ENCODE measurements at places on chromosomes 2 and 18.
A peak's percentile ranks its signal among the peaks of the same experiment; 100 is the strongest.

- DNase-seq: no peak
Measured at GRCh38 chr2:213172641-213173040, 21.2 kb upstream of the IKZF2 start.

- DNase-seq: no peak
Measured at GRCh38 chr2:11387100-11387390, 42.6 kb upstream of the ROCK2 start.

DNA sequence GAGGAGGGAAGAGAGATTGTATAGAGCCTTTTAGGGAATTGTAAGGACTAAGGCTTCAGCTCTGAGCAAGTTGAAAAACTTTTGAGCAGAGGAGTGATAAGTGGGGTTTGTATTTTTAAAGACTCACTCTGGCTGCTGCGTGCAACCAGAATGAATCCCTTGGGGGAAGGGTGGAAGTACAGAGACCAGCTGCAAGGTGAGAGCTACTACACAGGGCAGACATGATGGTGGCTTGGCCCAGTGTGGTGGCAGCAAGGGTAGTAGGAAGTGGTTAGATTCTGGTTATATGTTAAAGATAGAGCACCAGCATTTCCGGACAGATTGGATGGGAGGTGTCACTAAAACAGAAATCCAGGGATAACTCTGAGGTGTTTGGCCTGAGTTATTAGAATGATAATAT is 10.1 kb upstream of the SESTD1 start:
- no peak for DNase-seq

DNA sequence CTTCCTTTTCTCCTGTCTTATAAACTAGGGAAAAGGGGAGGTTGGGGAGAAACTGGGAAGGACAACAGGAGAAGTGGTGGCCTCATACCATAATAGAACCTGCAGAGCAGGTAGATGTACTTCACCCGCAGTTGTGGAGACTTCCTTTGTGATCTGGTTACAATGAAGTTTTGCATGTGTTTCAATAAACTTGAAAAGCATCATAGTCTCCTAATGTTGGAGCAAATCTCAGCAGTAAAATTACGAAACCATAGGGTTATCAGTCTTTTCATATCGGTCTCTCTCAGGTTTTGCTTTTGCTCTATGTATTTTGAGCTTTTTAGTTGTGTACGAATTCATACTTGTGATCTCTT is 30.5 kb downstream of the ANO7 start:
- DNase-seq: no peak

- DNase-seq: no peak
Measured at GRCh38 chr2:34785206-34785785, 1186.2 kb upstream of the FAM98A start.

GRCh38 chr18:32425466-32425865 is 45.2 kb downstream of the GAREM1 start:
- no peak for DNase-seq

GRCh38 chr2:129713337-129713736 is 266.1 kb upstream of the RAB6C start:
- DNase-seq: no peak

DNA sequence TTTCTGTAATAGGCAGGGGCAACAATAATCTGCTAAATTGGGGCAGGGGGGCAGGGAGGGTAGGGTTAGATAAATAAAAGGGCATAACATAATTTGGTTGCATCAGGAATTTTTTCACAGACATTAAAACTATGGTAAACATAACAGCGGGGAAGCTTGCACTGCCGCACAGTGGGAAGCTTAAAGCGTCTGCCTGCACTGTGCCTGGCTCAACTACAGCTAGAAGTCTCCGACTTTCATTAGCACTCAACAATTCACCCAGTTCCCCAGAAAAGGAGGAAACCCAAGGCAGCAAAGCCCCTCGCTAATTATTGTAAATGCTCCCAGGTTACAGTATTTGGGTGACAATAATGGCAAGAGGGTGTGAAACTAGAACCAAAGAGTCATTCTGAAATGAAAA is 562.9 kb downstream of the ARHGAP15 start:
- no peak for DNase-seq

GRCh38 chr18:3603421-3604234 is 153.7 kb downstream of the TGIF1 start:
- DNase-seq: no peak

DNA sequence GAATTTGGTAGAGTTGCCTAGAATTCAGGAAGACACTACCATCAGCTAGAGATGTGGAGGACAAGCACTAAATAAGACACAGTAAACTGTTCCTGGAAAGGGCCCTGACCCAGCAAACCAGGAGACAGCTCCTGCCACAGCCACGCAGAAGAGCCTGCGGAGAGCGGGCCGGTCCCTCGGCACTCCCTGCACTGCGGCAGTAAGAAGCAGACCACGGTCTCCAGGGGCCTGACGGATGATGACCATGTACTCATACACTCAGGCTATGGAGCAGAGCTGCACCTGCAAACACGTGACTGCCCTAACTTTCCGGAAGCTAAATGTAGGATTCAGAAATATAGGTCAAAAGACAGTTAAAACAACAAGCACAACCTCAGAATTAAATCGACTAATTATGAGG is 72.9 kb downstream of the ZNF516 start:
- DNase-seq: no peak

GRCh38 chr2:96427917-96428316 is 77.2 kb downstream of the NEURL3 start:
- DNase-seq: peak; percentile 84

GRCh38 chr2:145022666-145023333 is 502.9 kb upstream of the ZEB2 start:
- DNase-seq: peak; percentile 8

GRCh38 chr18:35426786-35427185 is 49.6 kb upstream of the ZNF396 start:
- DNase-seq: no peak

GRCh38 chr2:37892436-37893114 is 32.5 kb upstream of the RMDN2 start:
- DNase-seq: no peak

DNA sequence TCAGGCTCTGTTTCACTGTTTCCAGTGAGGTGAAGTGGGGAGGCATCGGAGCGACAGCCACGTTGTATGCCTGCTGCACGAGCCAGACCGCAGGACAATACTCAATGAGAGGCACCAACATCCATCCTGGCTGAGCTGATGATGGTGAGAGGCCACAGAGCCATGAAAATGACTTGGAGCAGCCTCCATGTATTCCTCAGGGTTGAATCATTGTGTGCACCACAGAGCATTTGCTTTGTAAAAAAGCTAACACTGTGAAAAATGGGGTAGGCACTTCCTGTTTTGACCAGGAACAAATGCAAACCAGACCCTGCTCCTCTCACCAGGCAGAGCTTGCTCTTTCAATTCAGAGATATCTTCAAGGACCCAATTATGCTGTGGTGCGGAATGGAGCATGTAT is 87.2 kb downstream of the LPIN1 start:
- DNase-seq: no peak

GRCh38 chr2:81767187-81767912 is 1462.8 kb upstream of the LRRTM1 start:
- peak; percentile 22 for DNase-seq

- no peak for DNase-seq
Measured at GRCh38 chr2:241088376-241088775, 13.7 kb downstream of the MTERF4 start.

DNA sequence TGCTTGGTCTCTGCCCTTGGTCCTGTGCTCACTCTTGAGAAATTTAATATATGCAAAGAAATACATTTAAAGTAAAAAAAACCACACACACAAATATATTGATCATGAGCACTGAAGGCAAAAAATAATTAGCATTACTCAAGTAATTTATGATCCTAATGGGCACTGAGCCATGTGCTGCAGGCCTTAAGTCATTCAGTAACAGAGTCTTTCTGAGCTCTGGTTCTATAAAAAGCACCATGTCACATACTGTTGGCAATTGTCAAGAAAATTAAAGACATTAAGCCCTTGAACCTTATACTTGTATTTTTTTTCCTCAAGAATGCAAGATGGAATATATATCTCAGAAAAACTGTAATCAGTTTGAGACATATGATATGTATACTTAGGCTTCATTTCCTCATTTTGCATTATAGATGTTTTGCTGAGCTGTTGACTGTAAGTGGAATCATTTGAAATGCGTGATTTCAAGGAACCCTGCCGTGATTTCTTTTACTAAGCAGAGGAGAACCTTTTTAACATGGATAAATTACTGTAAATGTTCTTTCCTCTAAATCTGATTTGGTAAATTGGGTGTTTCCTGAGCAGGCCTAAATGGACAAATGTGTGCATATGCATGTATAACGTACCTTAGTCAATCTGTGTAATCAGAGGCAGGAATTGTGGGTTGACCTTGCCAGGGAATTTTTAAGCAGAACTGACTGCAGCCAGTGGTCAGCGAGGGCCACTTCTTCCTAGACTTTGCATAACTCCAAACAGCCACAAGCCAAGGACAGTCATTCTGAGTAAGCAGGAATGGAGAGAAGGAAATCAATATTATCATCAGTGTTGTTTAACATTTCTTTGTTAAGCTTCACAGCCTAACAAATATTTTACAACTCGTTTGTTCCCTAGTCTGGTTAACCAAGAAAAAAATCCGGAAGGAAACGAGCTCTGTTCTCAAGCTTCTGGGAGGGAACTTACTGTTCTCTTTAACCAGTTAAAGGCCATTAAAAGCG is 191.5 kb upstream of the ATP5MC3 start:
- DNase-seq: no peak

GRCh38 chr18:36780748-36781147 is 48.1 kb downstream of the TPGS2 start:
- no peak for DNase-seq
